ENCODE measurements at places on chromosomes 5 and 9.
A peak's percentile ranks its signal among the peaks of the same experiment; 100 is the strongest.

DNA sequence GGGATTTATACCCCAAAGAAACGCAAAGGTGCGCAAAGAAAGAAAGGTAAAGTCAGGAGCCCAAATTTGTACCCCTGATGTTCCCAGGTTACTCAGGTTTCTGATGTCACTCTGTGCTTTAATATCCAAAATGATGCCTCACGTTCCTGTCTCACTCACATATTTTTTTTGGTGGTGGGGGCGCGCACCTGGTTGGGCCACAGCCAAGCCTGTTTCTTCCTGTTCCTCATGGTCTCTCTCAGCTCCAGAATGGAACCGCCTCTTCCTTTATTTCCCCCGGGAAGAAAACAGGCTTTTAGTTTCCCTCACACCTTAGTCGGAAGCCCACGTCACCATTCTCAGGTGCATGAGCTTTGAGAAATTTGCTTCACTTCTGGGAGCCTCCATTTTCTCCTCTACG, 118.3 kb upstream of the BOD1 start:
- DNase-seq = no peak

GRCh38 chr5:6349387-6349786, 29.0 kb downstream of the MED10 start:
- no peak for DNase-seq

DNA sequence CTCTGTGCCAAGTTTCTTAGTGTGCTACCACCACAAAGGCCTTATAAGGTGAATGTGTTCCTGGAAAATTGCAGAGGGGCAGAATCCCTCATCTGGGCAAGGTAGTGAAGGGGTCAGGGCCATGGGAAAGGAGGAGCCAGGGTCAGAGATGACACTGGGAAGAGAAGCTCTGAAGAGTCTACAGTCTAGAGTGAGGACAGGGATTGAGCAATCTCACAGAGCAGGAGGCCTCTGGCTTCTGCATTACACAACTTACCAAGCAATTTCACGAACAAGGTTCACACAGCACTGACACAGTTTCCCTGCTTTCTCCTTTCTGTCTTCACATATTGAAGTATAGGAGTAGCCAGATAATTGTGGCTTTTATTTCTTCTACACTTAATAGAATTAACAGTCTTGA, 24.5 kb upstream of the IDNK start:
- no peak for DNase-seq

GRCh38 chr5:156155598-156155997, 171.4 kb upstream of the SGCD start:
- no peak for DNase-seq

DNA sequence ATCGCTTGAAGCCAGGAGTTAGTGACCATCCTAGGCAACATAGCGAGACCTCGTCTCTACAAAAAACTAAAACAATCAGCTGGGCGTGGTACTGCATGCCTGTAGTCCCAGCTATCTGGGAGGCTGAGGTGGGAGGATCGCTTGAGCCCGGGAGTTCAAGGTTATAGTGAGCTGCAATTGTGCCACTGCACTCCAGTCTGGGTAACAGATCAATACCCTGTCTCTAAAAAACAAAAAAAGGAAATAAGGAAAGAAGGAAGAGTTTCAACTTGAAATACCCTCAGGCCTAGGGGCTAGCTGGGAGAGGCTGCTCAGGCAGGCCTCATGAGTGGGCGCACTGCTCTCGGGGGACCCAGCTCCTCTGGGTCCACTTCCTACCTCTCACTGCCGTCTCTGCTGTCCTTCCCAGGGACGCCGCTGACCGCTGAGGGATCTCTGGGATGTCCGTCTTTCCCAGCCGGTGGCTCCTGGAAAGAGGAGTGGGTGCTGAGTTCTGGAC, 56.4 kb downstream of the PRRT1B start:
- DNase-seq = no peak

- DNase-seq = no peak
Observed at GRCh38 chr5:124888622-124889485, 142.4 kb upstream of the ZNF608 start.

DNA sequence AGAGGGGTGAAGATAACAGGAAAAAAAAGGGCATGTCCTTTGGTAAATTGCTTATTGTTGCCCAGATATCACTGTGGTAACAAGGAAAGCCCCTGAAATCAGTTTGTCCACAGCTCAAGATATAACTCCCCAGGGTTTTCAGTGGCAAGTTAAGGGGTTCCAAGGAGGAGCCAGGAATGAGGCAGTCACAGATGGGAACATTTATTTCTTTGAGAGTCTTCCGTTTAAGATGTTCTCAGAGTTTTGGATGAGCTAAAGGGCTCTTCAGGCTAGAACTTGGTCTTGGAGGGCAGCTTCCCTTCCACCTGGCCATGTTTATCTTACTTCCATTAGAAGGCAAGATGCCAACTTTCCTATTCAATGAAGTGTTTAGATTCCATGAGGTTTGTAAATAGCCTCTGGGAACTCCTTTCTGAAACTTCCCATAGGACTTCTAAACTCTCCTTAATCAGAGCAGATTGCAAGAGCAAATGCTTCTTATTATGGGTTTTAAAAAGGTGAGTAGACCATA, 277.6 kb upstream of the TNC start:
- DNase-seq = no peak

GRCh38 chr9:114662081-114662989, 4.7 kb upstream of the TEX53 start:
- peak; percentile 58 for DNase-seq

DNA sequence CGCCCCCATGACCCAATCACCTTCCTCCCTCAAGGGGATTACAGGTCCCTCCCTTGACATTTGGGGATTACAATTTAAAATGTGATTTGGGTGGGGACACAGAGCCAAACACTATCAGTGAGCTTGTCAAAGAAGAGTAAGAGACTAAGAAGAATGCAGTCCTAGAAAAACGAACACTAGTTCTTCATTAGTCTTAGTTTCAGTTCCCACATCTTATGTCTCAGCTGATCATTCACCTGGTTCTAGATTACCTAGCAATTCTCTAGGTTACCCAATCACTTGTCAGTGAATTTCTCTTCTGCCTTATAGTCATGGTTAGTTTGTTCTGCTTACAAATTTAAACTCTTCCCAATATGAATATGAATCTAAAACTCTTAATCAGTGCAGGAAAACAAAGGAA, 251.5 kb downstream of the COX7C start:
- DNase-seq = no peak

DNA sequence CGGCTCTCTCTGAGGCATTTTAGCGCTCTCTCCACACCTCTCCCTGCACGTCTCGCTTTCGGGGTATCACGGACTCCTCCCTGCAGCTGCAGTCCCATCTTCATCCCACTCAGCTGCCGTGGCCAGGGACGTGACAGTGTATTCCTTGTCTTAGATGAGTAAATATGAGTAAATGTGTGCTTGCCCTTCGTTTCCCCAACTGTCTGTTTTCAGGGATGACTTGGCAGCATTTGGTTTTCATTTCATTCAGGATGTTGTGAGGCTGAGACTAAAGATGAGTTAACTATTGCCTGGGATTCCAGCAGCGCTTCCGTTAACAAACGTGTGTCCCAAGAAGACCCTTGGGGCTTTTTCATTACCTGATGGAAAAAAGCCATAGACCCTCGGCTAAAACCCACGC, 29.5 kb downstream of the GDNF start:
- DNase-seq = no peak

- DNase-seq = no peak
Observed at GRCh38 chr9:104765138-104765537, 1.2 kb downstream of the NIPSNAP3B start.

DNA sequence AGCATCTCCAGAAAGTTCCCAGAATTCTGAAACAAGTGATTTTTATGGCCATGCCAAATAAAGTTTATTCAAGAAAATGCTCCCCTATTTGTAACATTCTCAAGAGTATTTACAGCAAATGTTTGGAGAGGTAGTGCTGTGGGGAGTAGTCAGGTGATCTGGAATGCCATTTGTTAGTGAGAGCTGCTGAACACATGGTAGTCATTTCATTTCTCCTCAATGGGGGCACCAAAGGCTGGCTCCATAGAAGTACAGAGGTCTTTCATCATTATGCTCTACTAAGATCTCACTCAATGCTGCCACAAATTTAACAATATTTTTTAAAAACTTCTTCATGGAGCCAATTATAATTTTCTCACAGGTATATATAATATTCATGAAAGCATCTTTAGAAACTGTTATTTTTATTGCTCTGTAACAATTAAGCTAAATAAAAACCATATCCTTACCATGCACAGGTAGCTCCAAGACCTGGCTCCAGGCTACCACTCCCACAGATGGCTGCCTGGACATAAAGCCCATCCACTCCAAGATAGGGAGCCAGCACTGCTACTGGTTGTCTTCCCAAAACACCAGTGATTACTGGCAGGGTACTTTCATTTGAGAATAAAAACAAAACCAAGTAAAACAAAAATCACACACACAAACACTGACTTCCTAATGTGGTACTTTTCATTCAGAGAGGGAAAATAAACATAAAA, 200.8 kb downstream of the PLK2 start:
- DNase-seq = no peak

DNA sequence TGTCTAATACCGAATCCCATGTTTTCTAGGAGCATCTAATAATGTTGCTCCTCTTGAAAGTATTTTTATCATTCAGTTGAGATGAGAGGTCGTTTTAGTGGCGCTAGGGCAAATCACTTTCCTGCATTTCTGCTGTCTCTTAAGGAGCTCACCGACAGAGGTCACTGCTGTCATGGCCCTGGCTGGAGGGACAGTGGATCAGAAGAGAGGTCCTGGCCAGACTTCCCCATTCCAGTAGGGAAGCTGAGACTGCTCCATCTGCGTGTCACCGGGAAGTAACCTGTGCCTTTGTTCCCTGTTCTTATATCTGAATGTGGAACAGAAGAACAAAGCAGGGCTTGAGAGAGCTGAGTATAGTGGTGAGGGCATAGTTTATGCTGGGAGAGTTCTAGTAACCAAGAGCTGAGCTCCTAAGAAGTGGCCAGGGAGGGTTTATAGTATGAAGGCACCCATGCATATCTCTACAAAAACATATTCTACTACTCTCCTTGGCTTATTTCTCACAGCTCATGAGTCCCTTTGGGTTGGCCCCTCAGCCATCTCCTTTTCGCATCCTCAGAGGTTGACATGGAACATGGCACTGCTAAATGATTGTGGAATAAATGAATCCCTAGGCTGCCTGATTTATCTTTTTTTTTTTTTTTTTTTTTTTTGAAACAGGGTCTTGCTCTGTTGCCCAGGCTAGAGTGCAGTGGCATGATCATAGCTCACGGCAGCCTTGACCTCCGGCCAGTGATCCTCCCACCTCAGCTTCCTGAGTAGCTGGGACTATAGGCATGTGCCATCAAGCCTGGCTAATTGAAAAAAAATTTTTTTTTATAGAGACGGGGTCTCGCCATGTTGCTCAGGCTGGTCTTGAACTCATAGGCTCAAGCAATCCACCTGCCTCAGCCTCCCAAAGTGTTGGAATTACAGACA, 27.2 kb downstream of the ATP6V0E1 start:
- no peak for DNase-seq

DNA sequence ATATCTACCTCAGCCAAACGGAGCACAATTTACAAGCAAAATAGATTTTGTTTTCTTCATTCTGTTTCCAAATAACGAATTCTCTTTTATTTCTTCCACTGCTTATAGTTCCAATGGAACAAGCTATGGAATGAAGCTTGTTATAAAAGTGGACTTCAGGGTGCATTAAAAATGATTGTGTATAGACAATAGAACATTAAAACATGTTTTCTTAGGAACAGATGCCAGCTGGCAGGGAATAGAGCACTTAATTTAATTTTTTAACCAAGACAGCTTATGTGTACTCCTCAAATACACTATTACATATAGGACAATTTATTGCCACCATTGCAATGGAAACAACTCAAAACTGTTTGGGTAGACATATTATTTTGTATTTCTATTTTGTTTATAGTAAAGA, 860.1 kb upstream of the TYRP1 start:
- no peak for DNase-seq

- no peak for DNase-seq
Observed at GRCh38 chr5:84647581-84647980, 262.9 kb upstream of the EDIL3 start.

GRCh38 chr5:8895599-8895998, 650.3 kb downstream of the SEMA5A start:
- no peak for DNase-seq

- DNase-seq = no peak
Observed at GRCh38 chr5:78747705-78748359, 99.3 kb upstream of the LHFPL2 start.

- no peak for DNase-seq
Observed at GRCh38 chr5:136295914-136296313, 69.4 kb downstream of the TRPC7 start.

- DNase-seq = no peak
Observed at GRCh38 chr9:101915482-101915881, 177.0 kb upstream of the GRIN3A start.

GRCh38 chr5:145660897-145661640, 174.1 kb downstream of the PRELID2 start:
- DNase-seq = no peak

DNA sequence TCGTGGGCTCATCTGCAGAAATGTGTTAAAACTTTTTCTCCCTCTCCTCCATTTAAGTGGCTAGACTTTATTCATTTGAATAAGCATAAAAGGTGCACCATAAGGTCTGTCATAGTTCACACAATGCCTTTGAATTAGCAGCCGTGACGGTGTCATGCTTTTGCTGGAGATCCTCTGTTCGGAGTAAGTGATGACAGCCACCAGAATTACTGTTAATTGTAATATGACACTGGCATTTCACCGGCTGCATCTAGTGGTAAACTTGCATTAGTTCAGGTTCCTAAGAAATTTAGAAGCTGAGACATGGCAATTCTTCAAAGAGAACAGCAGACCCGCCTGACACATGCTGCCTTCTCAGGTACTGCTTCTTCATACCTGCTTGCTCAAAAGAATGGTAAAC, 241.7 kb downstream of the EBF1 start:
- DNase-seq = no peak

GRCh38 chr9:101536351-101536750, 2.7 kb downstream of the RNF20 start:
- no peak for DNase-seq

DNA sequence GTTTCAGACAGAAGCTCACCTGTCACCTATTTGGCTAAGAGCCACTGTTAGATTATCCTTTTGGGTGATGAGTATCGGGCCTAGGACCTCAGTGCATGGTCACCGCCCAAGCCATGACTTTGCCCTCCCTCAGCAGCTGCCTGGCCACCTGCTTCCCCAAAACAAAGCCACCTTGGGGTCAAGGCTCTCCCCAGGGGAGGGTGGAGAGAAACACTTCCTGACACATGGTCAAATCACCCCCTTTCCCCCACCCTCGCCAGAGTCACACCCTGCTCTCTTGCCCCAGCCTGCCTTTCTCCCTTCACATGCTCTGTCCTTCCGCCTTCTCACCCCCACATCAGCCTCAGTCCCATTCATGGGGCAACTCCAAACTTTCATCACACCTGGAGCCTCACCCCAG, 1.7 kb upstream of the HBEGF start:
- DNase-seq = no peak

All from CD4-positive, CD25-positive, alpha-beta regulatory T cell (primary cell).